IPS DF 6.9 (cell line): ENCODE measurements at places on chromosomes 6 and 20.

DNA sequence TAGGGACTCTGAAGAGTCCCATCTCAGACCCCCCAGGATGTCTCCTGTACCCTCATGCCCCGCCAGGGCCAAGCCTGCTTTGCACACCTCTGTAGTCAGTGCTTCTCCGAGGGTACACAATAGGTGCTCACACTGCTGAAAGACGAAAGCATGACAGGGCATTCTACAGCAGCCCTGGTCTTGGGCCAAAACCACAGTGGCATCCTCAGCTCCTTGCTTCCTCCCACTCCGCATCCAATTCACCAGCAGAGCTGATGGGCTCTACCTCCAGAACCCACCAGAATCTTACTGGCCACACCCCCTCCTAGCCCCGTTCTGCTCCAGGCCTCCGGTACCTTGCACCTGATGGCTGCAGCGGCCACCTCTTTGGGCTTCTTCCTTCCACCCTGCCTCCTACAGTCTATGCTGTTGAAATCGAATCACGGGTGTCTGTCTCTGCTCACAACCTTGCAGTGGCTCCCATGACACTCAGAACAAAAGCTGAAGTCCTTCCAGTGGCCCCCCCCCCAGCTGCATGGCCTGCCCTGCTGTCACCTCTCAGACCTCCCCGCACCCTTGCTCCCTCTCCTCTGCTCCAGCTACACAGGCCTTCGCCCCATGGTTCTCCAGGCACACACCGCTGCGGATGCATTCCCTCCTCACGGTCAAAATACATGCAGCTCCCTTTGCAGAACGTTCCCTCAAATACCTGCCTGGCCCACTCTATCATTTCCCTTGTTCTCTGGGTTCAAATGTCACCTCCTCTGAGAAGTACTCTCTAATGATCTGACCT, 1.2 kb downstream of the ANGPT4 start:
- DNase-seq = no peak

GRCh38 chr6:151205721-151206600, 33.8 kb upstream of the AKAP12 start:
- DNase-seq = no peak

GRCh38 chr6:395432-396125, 4.0 kb downstream of the IRF4 start:
- no peak for DNase-seq

DNA sequence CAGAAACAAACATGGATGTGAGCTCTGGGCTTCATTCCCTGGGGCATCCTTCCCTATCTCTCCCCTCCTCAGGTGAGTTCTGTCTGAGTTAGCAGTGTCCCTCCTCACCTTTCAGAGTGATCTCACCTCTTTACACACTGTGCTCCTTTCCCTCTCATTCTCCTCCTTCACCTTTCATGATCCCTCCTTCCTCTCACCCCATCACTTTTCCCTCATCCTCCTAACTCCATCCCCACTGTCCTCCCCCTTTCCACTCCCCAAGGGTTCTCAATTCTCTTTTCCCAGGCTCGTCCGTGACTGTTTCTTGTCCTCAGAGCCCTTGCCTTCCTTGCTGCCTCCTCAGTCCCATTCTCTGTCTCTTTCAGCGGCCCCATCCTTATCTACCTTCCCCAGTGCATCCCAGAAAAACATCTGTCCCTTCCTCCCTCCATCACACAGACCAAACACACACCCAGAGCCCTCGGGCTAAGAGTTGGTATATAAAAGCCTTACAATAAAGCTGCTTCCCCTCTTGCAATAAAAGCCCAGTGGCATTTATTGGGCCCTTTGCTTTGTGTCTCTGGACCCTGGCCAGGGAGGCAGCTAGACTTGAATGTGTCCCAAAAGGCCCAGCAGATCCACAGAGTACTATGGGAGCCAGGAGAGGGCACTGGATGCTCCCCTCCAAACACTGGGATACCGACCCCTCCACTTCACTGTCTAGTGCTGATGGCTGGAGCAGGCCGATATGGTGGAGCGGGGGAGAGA, 1.9 kb downstream of the RNF39 start:
- no peak for DNase-seq

GRCh38 chr6:3072798-3073197, 4.5 kb downstream of the RIPK1 start:
- DNase-seq = no peak

GRCh38 chr6:12815089-12815488, 98.5 kb downstream of the PHACTR1 start:
- DNase-seq = no peak
